ENCODE measurements at places on chromosomes 12 and 14.

DNA sequence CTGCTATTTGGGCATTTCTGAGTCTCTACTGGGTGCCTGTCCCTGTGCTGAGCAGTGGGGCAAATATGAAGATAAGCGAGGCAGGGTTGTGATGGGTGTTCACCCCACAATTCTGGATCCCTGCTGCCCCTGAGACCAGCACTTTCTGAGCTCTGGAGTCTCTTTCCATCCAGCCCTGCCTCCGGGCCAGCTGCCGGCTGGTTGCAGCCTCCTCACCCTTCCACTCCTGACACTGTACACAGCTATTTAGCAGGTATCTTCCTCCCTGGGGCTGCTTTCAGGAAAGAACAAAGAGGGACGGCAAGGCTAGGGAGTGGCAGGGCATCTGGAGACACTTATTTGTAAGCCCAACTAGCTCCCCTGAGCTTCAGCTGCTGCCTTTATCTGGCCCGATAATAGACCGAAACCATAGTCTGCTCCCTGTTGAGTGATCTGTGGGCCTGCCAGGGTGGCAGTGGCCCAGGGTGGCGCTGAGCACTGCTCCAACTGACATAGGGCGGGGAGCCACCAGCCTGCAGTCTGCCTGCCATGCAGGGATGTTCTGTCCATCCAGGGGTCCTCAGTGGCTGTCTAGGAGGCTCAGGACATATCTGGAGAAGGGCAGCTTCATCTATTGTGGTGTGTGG lies 7.6 kb upstream of the KRT80 start:
- DNase-seq: no peak

- peak; percentile 86 for DNase-seq
Measured at GRCh38 chr14:91063119-91063518, 2.7 kb upstream of the RPS6KA5 start.

- DNase-seq: no peak
Measured at GRCh38 chr14:90785876-90786450, 30.3 kb downstream of the TTC7B start.

DNA sequence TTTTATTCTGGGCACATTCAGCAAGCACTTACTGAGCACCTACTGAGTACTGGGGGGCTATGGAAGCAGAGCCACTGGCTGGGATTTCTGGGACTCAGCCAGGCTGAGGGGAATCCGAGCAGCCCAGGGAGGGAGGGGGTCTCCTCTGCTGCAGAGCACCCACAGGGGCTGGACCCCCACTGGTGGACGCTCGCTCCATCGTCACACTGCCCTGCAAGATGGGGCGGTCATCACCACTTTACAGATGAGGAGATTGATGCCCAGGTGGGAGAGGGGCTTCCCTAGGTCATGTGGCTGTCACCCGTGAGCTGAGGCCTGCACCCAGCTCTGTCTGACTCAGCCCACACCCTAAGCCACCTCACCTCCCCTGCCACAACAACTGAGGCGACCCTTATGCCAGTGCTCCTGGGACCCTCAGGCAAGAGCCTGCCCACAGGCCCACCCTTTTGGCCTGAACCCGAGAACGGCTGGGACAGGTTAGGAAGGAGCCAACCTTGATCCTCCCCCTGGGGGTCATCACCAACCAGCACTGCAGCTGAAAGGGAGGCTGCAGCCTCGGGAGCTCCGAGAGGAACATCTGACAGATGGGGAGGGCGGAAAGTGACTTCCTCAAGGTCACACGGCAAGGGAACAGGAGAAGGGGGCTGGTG lies 74.4 kb downstream of the SERPINA3 start:
- no peak for DNase-seq

GRCh38 chr14:68573126-68573525 lies 219.7 kb downstream of the ZFP36L1 start:
- DNase-seq: no peak

- no peak for DNase-seq
Measured at GRCh38 chr12:79233341-79233781, 368.8 kb downstream of the SYT1 start.

DNA sequence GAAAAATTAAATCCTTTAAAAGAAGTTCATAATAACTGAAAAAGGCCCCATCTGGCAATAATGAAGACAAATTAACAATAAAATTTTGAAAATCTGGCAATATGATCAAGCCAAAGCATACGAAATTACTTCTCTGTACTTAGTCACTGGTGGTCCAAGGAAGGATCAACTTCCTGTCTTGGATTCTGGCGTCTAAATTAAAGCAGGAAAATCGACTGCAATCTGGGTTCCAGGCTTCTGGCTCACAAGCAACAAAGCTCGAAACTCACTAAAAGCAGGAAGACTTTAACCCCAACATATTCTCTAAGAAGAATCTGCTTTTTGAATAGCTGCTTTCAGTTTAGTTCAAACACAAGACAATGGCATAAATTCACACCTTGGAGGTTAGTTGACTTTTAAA lies 49.7 kb downstream of the LRIG3 start:
- no peak for DNase-seq

- no peak for DNase-seq
Measured at GRCh38 chr12:24911271-24911791, 37.6 kb downstream of the BCAT1 start.

DNA sequence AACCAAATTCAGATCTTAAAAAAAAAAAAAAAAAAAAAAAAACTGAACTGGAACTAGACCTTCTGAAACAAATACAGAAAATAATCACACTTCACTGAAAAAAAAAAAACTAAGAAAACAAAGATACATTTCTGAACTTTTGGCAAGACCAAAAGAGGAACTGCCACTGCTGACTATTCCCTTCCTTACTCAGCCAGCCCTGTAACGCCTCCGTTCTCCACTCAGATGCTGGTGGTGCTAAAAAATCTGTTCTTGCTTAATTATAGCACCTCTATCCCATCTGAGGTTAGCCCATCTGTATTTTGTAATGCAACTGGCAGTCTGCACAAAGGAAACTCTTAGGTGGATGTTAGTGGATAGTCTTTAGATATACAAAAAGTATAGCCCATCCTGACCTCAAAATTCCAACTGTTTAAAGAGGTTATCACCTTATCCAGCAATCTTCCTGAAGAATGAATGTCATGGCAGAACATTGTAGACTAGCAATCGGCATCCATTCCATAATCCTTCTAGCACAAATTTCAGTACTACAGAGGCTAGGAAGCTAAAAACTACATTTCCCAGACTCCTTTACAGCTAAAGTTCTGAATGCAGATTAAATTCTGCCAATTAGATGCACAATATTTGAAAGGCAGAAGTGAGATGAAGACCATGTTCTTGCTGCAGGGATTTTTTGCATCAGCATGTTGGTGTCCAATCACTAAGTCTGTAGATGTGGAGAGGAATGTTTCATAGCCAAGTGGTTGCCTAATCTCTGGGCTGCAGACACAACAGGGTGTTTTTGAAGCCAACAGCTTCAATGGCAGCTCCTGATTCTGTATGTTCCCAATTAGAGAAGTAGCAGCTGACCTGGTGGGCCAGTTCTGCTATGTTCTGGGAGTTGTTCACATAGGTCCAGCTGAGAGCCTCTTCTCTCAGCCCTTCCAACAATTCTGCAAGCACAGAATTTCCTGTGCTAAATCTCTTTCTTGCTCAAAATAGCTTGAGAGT lies 5.7 kb downstream of the MAP3K9 start:
- DNase-seq: no peak

GRCh38 chr14:64979336-64980074 lies 7.2 kb upstream of the FNTB start:
- no peak for DNase-seq

DNA sequence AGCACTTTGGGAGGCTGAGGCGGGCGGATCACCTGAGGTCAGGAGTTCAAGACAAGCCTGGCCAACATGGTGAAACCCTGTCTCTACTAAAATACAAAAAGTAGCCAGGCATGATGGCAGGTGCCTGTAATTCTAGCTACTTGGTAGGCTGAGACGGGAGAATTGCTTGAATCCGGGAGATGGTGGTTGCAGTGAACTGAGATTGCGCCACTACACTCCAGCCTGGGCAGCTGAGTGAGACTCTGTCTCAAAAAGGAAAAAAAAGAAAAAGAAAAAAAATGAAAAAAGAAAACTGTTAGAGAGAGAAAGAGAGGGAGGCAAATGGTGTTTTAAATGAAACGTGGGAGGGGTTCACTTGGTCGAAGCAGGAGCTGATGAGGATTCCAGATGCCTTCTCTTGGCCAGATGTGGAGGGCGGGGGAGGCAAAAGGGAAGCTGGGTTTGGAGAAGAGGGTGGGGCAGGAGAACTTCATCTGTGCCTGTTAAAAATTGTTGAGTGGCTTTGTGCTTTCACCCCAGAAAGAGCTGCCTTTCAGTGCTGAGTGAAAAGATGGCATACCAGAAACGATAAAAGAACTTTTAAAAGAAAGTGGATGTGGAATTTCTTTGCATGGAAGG lies 1.1 kb downstream of the EMP1 start:
- no peak for DNase-seq

DNA sequence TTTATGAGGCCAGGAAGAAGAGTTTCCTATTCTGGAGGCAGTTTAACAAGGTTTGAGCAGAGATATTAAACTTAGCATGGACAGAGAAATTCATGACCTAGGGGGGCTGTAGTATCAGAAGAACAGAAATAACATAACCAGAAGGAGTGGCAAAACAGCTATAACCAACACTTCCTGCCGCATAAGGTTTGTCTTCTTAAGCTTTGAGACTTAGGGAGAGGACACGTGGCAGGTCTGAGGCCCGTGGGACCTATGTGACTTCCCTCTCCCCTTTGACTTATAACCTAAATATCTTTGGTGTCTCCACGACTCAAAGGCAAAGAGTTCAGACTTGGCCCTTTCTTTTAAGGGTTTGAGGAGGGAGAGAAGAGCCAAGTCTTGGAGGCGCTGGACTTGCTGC lies 119.1 kb upstream of the PZP start:
- no peak for DNase-seq

DNA sequence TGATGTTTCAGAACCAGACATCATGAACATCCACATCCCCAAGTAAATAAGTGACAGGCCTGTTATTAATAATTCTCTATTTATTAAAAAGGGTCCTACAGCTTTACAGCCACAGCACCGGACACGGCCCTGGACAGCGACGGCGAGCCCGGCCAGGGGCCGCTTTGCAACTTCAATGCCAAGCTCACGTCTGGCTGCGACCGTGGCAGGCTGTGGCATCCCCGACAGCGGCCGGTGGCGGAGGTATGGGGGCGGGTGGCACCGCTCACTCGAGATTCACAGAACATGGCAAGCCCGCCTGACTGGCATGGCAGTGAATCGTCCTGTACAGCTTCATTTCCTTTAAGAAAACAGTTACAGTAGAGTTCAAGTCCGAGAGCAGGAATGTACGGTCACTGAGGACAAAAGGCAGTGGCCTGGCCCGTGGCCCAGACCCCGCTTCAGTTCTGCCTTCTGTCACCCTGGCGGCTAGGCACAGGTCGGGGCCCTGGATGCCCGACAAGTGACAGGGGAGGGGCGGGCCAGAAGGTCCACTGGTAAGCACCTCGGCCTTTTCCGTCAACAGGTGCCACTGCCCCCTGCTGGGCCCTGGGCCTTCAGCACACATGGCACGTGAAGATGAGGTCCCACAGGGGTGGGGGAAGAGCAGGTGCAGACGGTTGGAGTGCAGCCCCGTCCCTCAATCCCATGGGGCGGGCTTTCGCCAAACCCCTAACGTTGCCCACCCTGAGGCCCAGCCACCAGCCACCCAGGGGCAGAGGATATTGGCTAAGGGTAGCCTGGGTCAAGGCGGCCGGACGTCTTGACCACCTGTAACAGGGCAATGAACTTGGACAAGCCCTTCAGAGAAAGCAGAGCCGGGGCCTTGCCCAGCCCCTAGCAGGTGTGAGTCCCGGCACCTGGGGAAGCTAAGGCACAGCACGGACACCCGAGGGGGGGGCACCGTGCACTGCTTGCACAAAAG lies 30.3 kb downstream of the HIP1R start:
- DNase-seq: no peak

DNA sequence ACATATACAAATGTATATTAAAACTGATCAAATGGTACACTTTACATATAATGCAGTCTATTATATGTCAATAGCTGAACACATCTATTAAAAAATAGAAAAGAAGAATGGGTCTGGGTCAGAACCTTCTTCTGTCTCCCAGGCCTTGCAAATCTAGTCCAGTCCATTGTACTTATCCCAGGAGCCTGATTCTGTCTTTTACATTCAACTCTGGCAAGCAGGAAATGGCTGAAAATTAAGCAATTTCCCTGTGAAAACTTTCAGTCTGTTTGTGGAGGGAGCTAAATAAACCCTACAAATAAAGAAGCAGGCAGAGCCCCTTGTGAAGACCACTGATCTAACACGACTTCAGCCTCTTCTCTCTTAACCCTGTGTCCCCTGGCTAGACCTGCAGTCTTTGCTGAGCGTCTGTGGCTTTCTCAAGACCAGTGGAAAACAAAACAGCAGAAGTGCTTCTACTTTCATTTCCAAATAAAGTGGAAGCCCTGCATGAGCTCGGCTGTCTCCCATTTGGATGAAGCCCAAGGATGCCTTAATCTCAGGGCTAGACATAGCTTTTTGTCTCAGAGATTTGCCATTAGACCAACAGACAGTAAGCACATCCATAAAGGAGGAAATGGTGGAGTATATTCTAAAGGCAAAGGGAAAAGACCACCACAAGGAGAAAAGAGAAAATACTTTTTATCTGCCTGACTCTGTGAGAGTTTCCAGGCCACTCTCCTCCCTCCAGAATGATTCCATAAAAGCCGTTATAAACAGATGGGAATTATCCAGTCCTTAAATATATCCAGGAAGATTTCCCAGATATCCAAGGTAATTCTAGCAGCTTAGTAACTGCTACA lies 48.2 kb downstream of the CRACR2A start:
- DNase-seq: no peak

GRCh38 chr14:101889366-101889765 lies 75.0 kb upstream of the DYNC1H1 start:
- DNase-seq: no peak

GRCh38 chr14:90593254-90594040 lies 196.6 kb downstream of the CALM1 start:
- no peak for DNase-seq

- no peak for DNase-seq
Measured at GRCh38 chr12:109710747-109711595, 2.7 kb upstream of the FAM222A start.

DNA sequence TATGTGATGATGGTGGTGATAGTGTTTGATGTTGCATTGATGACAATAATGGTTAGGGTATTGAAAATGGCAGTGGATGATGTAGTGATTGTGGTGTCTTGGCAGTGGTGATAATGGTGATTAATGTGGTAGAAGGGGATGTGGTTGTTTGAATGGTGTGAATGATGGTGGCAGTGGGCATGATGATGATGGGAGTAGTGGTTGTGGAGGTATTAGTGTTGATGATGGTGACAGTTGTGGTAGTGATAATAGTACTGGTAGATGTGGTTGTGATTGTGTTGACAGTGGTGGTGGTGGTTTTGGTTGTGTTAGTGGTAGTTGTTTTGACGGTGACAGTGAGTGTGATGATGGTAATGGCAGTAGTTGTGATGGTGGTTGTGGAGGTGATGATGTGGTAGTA lies 1049.0 kb downstream of the VRK1 start:
- no peak for DNase-seq

- DNase-seq: no peak
Measured at GRCh38 chr12:116136340-116136739, 141.2 kb downstream of the MED13L start.

Measured in KG1 (cell line).